Daoy (cell line): ENCODE measurements at places on chromosomes 4 and X. TPM values are rescaled to one million over a fixed set of nuclear protein-coding genes. Genes with fewer than 3 reads are reported as not detected.

The CXCL8 gene
- 166 and 198 TPM in 2 replicates for total RNA-seq

GRCh38 chr4:140186651-140187315, 32.8 kb upstream of the MAML3 start:
- peak; percentile 45 for DNase-seq

- no peak for DNase-seq
Measured at GRCh38 chr4:183153190-183153916, 54.3 kb downstream of the WWC2 start.

DNA sequence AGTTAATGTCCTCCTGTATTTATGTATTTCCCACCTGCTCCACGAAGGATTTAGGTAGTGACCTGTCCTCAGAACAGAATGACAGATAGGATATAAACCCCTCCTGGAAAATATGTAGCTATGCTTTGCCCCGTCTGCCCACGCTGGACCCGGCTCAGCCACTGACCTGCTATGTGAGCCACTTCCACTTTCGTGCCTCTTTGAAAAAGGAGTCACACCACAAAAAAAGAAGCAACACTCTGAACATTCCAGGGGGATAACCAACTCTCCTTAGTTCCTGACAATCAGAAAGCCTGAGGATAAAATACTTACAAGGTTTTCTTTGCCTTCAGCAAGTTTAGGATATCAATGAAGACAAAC, 11.1 kb downstream of the ACSL1 start:
- DNase-seq = no peak

The SPP1 gene
- total RNA-seq = 2.3 and 11.0 TPM in 2 replicates

The DRD5 gene
- total RNA-seq = not detected in 2 replicates

DNA sequence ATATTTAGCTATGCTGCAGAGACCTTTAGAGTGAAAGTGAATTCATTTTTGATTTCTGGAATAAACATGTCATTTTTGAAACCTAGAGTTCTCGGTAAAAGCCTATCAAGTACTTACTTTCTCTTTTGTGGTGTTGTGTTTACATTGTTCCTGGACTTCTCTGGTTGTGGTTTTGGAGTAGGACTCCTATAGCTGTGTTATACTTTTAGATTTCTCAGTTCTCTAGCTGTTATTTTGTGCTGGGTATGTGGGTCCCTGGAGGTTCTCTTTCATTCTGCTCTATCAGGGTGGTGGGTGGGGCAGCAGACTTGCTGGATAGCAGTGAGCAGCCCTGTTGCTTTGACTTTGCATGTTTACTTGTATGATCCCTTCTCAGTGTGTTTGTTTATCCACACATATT, 25.6 kb upstream of the MSMO1 start:
- DNase-seq = no peak

The TLR2 gene
- total RNA-seq = not detected in 2 replicates

DNA sequence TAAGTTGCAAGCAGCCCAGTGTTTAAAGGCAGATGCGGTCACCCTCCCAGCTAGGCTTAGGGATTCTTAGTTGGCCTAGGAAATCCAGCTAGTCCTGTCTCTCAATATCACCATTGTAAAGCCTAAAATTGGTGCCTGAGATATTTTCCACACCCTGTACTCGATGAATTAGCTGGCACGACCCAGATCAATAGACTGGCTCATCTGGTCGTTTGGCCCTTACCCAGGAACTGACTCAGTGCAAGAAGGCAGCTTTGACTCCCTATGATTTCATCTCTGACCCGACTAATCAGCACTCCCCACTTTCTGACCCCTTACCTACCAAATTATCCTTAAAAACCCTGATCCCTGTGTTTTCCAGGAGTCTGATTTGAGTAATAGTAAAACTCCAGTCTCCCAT, 384.9 kb upstream of the SLC7A11 start:
- peak; percentile 33 for DNase-seq

DNA sequence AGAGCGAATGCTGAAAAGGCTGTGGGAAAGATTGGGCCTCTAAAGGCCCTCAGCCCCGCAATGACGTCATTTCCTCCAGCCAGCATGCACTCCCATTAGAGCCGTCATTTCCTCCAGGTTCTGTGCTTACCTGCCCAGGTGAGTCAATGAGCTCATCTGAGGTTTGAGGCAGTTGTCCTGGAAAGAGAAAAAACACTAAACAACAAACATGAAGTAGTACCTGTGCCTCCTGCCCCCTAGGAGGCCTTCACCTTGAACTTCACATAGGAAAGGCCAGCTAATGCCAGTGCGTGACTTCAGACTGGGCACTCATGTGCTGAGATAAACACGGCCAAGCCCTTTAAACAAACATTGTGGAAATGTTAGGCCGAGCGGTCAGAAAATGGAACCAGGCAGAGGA, 55.9 kb downstream of the FHDC1 start:
- no peak for DNase-seq

DNA sequence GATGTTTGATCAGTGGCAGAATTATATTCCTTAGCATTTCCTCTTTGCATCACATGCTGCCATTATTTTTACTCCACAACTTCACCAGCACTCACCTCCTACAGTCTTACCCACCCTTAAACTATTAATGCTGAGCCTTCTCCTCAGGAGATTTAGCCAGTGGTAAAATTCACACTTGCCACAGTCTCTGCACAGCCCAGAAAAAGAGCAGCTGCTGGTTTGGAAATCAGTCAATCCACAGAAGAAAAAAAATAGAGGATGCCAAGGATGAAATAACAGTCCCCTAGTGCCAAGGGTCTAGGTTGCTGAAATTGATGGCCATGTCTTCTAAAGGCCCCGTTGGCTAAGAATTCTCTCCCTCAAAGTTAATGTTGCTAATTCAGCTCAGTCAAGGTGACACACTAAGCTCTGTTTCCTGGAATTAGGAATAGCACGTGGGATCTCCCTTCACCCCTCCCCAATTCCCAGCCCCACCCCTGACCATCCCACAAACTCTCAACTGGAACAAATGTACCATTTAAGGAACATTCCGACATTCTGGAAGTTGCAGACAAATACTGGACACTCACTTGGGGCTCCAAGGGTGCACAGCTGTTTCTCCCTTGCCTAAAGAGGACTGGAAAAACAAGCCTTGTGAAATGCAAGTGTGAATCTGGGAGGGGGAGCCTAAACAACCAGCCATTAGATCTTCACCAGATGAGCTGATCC, 5.7 kb downstream of the ATP1B4 start:
- DNase-seq = no peak

GRCh38 chrX:128975745-128976144, 547.5 kb downstream of the SMARCA1 start:
- no peak for DNase-seq

The SRPX gene
- 18.2 and 28.0 TPM in 2 replicates for total RNA-seq

- DNase-seq = no peak
Measured at GRCh38 chrX:9257718-9258420, 207.0 kb upstream of the TBL1X start.

DNA sequence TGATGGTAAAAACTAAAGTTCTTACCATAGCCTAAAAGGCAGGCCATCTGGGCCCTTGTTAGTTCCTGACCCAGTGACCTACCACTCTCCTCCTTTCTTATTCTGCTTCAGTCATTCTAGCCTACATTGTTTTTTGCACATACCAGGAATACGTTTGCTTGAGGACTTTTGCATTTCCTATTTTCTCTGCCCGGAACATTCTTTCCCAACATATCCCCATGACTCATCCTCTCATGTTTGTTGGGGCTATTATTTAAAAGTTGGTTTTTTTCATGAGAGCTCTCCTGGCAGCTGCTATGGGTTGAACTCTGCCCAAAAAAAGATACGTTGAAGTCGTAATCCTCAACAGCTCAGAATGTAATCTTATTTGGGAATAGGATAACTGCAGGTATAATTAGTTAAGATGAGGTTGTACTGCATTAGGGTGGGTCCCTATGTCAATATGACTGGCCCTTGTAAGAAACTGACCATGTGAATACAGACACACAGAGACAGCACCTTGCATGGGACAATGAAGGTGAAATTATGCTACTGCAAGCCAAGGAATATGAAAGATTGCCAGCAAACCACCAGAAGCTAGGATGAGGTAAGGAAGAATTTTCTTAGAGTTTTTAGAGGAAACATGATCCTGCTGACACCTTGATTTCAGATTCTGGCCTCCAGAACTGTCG, 138.3 kb upstream of the PDHA2 start:
- DNase-seq = no peak

The SMIM43 gene
- 0.29 TPM in 1 of 2 replicates, not detected in the other for total RNA-seq

The MAOA gene
- 1.9 and 10.9 TPM in 2 replicates for total RNA-seq

The PPEF1 gene
- 0.03 and 0.80 TPM in 2 replicates for total RNA-seq

- no peak for DNase-seq
Measured at GRCh38 chr4:95388911-95389310, 159.9 kb downstream of the UNC5C start.

The ITGB1BP2 gene
- total RNA-seq = 0.65 and 1.3 TPM in 2 replicates

The ELOVL6 gene
- 3.9 and 11.9 TPM in 2 replicates for total RNA-seq

DNA sequence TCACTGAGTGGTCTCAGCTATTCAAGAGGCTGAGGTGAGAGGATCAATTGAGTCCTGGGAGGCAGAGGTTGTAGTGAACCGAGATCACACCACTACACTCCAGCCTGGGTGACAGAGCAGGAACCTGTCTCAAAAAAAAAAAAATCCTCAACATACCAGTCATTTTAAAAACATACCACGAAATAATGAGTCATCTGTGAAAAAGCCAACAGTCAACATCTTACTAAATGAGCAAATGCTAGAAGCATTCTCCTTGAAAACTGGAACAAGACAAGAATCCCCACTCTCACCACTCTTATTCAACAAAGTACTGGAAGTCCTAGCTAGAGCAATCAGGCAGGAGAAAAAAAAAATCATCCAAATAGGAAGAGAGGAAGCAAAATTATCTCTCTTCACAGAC, 104.0 kb upstream of the ARHGEF9 start:
- no peak for DNase-seq

DNA sequence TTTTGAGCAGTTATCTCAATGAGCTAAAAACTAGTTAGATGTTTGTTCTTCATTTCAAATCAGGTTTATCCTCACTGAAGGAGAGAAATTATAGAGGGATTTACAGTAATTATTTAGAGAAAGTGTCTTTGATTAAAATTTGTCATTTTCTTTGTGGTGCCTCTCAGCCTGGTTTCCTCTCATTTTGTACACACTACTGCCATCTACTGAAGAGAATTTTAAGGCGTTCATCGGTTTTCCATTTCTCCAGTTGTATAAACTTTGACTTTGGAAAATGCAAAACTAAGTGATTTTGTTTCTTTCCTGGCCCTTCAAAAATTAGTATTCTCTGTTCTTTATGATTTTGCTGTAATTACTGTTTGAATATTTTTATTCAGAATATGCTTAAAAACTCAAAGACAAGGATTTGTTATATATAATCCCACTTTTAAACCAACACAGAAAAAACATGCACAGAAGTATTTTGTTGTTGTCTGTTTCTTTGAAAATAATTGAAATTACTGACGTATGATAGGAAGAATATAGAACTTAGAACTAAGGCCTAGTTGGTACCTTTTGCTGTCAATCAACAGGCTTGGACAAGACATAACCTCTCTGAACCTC, 34.4 kb upstream of the ANXA3 start:
- DNase-seq = peak; percentile 4

The SERPINA7 gene
- 0.06 TPM in 1 of 2 replicates, not detected in the other for total RNA-seq

DNA sequence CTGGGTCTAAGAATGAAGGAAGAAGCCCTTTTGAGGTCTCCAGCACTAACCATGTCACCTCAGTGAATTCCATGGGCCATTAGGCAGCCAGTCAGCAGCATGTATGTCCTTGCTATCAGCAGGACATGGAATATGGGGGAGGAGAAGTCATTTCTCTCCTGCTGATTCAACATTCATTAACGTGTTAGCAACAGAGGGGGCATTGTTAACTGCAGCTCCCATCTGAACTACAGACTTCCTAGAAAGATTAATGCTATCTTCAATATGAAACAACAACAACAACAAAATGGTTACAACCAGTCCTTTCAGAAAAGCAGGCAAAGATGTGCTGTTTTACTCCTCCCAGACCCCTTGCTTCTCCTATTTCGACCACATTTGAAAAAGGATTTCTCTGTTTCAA, 120.4 kb upstream of the SLC34A2 start:
- peak; percentile 17 for DNase-seq

DNA sequence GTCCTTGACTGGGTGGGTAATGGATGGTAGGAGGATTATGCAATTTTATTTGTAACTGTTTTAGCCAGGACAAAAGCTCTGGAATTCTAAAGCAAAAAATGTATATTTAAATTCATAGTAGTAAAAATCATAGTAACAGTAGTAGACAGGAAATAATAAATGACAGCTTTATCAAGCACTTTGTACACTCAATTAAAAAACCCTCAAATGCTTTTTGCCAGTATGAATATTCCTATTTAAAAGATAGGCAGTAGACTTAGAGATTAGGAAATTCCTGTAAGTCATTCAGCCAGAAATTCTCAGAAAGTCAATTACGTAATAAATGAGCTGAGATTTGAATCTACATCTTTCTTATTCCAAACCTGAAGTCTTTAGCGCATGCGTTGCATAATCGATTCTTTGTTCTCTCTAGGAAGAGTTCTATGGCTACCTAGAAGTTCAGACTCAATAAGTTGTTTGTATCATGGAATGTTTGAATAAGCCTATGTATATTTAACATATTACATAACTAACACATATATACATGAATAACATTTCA, 2.5 kb downstream of the AADAT start:
- DNase-seq = no peak

DNA sequence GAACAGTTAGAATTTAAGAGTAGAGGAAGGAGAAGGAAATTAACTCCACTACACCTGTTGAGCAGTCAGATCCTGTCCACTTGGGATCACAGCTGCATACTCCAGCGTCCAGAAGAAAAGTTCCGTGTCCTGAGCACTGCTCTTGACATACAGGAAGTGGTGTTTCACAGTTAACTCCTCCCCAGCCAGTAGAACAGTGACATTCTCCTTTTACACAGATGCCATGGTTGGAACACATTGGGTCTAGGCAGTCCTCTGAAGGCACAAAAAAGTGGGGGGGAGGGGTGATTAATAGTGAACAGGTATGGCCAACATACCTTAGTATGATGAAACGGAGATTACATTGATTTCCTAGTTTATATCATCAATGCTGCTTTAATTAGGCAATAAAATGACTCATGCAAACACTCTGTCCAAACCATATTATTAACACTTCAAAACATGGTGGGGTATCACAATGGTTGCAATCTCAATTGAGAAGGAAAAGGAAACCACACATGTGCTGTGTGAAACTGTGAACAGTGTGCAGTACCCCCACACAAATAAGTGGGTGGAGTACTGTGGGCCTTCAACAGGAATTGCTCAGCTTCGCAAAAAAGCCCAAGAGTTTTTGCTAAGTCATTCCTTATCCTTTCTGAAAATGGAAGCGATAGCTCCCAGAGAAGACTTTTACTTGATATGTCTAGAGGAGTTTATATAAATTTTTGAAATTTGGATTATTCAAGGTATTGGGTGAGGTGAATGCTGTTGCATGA, 295.6 kb downstream of the SH2D1A start:
- no peak for DNase-seq

GRCh38 chr4:82462415-82462831, 32.0 kb downstream of the ENOPH1 start:
- peak; percentile 61 for DNase-seq

GRCh38 chr4:46927201-46927600, 18.2 kb upstream of the COX7B2 start:
- no peak for DNase-seq

DNA sequence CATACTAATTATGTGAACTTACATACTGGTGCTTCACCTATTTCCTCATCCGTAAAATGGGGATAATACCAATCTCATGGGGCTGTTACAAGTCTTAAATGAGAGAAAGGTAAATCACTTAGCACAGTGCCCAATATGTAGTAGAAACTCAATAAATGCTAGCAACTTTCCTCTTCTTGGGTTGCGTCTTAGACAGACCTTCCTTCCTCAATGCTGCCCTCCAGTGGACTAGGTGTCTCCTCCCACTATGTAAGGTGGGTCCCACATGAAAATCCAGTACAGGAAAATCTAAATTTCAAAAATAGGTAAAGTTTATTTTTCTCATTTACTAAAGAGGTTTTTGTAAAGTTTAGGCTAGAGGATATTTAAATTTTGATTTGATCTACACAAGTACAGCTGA, 20.6 kb downstream of the ZDHHC9 start:
- peak; percentile 23 for DNase-seq
